ENCODE measurements at places on chromosomes 4 and X.
A peak's percentile ranks its signal among the peaks of the same experiment; 100 is the strongest.

DNA sequence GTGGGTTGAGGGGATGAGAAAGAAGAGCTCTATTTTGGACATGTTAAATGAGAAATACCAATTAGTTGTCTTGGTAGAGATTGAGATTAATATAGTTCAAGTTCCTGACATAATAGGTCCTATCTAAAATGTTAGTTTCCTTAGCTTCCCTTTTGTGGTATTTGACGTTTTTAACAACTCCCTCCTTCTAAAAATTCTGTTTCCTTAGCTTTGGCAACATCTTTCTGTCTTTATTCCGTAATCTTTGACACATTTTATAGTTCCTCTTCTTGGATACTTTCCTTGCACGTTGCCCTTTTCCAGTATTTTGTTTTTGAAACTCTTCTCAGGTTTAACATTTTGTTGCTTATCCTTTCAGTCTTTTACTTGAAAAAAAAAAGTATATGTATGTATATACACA is 36.9 kb downstream of the LAMTOR3 start:
- no peak for DNase-seq

- DNase-seq, result no peak
Observed at GRCh38 chrX:63761639-63762038, 23.4 kb downstream of the ARHGEF9 start.

- no peak for DNase-seq
Observed at GRCh38 chr4:181427076-181427475, 816.1 kb upstream of the TENM3 start.

GRCh38 chrX:71945237-71945805 is 34.7 kb downstream of the NHSL2 start:
- no peak for DNase-seq

GRCh38 chr4:107599841-107600240 is 120.2 kb downstream of the PAPSS1 start:
- no peak for DNase-seq

DNA sequence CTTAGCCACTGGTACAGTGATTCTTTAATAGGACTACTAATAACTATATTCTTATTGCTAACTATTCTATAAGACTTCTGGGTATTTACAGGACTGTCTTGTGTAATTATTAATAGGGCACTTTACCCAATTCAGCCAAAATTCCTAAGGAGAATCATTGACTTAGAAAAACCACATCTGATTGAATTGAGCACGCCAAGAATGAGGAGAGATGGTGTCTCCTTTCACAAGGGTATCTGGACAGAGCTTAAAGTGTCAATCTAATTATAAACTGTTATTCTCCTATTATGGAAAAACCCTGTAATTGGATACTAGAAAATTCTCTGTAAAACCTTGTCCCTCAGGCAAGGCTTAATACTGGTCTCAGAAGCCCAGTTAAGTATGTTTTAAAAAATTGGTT is 111.1 kb upstream of the TLL1 start:
- no peak for DNase-seq

GRCh38 chrX:69914781-69915180 is 135.0 kb downstream of the AWAT2 start:
- DNase-seq, result no peak

DNA sequence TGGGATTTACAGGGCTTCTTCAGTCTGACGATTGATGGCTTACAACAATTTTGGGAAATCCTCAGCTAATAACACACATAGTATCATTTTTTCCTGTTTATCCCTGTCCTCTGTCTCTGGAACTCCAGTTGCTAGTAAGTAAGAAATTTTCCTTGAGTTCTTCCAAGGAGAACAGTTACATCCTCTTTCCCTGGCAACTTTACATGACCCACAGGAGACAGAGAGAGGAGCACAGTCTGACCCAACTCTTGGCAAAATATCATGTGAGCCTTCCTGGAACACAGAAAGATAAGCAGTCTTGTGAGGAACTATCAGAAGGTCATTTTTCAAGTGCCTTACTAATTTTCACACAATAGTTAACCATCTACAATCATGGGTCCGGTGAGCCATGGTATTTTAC is 578.7 kb upstream of the PABPC4L start:
- DNase-seq, result no peak

- no peak for DNase-seq
Observed at GRCh38 chr4:123406872-123407271, 10.3 kb downstream of the SPRY1 start.

DNA sequence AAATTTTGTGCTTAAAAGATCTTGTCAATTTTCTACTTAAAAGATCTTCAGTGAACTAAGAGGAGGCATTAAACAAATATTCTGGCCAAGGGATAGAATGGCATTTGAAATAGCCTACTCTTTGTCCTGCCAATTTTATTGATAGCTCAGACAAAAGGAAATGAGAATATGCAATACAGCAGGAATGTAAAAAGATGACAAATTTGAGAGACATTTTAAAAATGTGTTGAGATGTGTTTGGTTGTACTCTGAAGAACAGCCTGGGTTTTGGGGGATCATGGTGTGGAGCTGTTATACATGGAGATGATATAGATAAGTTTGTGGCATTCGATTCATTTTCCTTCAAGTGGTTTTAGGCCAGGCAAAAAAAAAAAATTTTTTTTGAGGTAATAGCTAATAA is 11.6 kb upstream of the MAD2L1 start:
- DNase-seq, result no peak

DNA sequence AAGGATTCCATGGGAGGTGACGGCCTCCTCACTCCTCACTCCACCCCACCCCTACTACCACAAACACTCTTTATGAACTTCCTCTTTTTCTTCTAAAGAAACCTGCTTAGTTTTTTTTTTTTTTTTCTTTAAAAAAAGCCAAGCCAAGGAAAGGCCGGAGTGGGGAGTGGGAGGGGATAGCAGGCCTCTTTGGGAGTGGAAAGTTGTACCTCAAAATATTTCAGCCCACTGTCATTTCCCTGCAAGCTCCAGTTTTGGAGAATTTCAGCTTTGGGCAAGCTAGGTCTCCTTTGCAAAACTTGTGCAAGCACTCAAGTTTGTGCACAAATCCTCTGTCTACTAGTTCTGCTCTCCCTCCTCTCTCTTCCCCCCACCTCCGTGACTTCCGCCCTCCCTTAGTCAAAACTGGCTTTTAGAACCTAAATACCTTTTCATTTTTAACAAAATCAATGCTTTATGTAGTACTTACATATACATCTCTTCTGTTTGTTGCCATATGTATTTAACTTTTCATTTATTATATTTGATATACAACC is 512 bp upstream of the ANTXR2 start:
- no peak for DNase-seq

DNA sequence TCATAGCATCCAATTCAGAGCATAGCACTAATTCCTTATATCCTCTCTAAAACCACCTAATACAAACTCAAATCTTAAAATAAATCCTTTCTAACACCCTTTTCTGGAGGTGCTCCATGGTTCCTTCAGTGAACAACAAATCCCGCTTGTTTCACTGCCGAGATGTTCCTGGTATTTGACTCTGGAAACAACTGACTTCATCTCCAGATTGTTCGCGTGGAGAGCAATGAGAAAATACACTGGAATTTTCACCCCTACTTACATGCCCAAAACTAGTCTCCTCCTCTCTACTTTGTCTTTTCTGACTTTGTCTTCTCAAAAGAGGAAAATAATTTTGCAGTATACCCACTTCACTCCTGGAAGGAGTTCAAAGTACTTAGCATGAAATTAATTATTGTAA is 129.0 kb downstream of the PLS3 start:
- DNase-seq, result no peak

DNA sequence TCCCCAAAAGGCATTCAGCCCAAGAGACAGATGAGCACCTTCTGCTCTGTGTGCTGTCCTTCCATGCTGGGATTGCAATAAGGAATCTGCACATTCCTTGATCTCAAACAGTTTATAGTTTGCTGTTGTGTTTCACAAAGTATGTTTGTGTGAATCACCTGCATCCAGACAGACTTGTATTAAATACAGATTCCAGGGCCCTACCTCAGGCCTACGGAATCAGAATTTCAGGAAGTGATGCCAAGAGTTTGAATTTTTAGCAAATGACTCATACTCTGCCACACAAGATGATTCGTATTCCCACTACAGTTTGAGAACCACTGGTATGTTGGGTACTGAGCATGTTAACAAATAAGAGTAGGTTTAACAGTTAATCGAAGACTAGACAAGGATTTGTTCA is 7.0 kb downstream of the VAMP7 start:
- DNase-seq, result no peak

GRCh38 chrX:106933538-106933961 is 13.3 kb downstream of the CLDN2 start:
- no peak for DNase-seq

GRCh38 chrX:80879143-80879542 is 69.5 kb upstream of the BRWD3 start:
- DNase-seq, result no peak

DNA sequence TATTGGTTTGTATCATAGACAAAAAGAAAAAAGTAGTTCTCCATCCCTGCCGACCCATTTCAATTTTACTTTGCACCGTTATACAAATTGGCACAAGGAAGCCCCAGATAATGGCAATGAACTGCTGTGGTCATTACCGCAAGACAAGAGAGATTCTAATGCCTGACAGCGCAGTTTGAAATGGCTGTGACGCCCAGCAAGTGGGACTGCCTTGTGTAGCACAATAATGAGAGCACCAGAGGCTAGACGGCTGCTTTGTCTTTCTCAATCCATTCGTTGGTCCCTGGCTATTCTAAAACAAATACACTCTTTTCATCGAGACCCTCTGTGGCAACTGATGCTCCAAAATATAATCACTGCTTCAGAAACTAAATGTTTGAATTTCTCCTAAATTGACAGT is 192.4 kb upstream of the NEIL3 start:
- no peak for DNase-seq

DNA sequence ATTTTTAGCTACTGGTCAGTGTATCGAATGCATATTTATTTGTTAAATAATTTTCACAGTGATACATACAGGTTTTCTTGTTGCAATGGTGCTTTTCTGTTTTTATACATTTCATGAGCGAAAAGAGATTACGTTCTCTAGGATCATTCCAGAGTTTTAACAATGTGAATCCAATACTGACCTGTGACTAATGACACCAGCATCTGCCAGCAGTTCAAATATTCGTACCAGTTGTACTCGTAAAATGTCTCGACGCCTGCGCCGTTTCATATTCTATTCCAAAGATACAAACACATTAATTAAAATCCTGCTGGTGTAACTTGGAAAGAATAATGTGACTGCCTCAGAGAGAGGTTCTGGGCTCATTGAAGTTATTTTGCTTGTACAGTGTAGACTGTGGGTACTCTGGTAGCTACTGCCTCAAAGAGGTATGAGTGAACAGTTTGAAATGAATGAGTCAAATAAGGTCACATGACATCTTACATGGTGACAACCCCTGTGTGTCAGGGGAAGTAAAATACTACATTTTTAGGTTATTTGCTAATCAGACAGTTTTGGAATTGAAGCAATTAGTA is 80.7 kb downstream of the ZAR1 start:
- DNase-seq, result no peak

- DNase-seq, result no peak
Observed at GRCh38 chrX:28585767-28586166, 1.5 kb upstream of the IL1RAPL1 start.

DNA sequence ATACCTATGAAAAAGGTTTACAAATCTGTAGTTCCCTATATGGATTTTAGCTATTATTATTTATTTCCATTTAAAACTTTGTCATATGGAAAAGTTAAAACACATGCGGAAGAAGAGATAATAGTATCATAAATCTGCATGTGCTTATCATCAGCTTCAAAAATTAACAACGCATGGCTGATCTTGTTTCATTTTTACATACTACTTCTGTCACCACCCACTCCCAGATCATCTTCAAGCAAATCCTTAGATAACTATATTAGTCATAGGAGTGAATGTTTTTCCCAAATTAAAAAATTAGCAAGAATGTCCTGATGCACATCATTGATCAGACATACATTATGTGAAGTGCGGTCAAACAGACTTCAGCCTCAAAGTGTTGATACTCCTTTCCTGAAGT is 24.6 kb upstream of the MOB1B start:
- no peak for DNase-seq

DNA sequence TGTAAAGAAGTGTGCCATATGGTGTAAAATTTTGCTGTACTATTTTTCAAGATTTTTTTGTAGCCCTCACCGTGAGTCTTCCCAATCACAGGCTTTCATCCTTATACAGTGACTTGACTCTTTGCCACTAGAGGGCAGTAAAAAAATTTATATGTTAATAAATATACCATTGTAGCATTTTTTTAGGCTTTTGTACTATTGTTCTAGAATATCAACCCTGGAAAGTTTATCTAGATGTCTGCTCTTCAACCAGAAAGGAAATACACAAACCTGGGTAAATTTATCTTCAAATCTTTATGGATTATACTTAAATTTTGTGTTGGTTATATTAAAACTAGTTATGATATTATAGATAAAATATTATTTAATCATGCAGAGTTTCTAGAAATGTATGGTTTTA is 235.3 kb downstream of the TENM3 start:
- DNase-seq, result peak; percentile 6

DNA sequence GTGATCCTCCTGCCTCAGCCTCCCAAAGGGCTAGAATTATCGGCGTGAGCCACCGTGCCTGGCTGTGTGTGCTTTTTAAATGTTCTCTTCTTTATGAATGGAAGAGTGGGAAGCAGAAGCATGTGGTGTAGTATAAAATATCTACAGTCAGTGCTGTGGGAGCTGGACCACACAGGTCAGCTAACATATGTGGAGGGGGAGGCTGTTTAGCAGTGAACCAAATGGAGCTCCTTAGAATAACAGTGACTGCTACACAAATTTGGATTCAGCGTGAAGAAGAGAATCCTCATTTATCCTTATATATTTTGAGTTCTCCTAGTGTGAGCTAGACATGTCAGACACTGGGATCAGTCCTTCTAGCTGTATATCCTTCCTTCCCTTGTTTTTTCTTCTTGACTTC is 3.2 kb downstream of the SNX25 start:
- DNase-seq, result no peak

DNA sequence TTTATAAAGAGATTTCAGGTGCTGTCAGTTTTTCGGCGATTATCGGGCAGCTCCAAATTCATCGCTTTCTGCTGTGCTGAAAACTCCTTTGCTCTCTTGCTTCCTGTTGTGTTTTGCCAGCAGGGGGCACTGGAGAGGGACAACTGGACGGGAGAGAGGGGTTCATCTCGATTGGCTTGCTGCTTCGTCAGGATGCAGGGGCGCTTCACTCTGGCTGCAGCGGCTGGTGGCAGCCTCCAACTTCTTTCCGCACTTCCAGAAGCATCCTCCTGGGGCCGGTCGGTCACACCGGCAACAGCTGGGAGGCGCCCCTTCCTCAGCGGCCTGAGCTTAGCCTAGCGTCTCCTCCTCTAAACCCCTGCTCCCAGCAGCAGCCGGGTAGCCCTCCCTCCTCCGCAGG is 29.5 kb downstream of the MSL3 start:
- DNase-seq, result no peak

GRCh38 chrX:104922206-104922621 is 298.3 kb downstream of the TEX13A start:
- DNase-seq, result peak; percentile 42

DNA sequence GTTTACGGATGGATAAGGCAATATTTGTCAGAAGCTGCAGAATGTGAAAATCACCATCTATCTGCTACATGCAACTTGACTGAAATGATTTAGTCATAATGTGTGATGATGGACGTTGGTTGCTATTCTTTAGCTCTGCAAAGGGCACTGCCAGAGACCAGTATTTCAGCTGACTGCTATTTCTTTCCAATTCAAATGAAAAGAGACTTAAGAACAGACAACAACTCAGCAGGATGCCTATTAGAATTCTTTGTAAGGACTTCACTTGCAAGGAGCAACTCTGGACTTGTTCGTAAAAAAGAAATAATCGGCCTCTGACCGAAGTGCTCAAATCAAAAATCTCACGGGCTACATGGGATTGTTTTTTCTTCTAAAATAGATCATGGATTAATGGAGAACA is 262.7 kb downstream of the DHX15 start:
- no peak for DNase-seq

All from SK-N-MC (cell line).